Activated naive CD8-positive, alpha-beta T cell treated with anti-CD3 and anti-CD28 coated beads, Interleukin-2, amount 50 U/mL, for 16 hours (primary cell): ENCODE measurements at places on chromosomes 12 and 14.

DNA sequence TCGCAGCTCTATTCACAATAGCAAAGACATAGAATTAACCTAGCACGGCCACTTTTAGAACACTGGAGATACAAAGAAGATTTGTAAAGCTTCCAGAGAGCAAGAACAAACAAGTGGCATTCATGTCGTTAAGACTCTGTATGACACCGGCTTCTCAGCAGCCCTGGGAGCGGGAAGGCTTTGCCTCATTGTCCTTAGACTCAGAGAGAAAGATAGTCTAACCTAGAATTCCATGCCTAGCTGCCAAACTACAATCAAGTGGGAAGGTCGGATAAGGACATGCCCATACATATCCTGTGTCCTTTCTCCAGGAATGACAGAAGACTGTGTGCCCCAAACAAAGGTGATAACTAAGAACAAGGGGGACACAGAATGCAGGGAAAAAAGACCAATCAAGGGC lies 1038.3 kb downstream of the BCL11B start:
- no peak for DNase-seq

DNA sequence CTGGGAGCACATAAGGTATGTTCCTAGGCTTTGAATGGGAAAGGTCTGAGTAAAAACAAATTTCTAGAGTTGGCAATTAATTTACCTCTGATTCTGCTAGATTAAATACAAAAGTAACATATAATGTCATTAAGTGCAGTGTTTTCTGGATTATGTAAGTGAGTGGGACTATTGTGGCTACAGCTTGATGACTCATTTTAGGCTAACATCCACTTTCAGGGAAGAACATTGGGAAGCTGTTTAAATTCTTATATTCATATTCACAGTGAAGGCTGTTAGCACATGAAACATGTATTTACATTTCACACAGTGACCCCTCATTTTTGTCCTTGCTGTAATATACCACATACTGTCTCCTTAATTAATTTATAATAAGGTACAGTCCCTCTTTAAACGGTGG lies 13.2 kb upstream of the BMAL2 start:
- no peak for DNase-seq

GRCh38 chr12:79326222-79326621 lies 364.5 kb downstream of the PAWR start:
- no peak for DNase-seq

DNA sequence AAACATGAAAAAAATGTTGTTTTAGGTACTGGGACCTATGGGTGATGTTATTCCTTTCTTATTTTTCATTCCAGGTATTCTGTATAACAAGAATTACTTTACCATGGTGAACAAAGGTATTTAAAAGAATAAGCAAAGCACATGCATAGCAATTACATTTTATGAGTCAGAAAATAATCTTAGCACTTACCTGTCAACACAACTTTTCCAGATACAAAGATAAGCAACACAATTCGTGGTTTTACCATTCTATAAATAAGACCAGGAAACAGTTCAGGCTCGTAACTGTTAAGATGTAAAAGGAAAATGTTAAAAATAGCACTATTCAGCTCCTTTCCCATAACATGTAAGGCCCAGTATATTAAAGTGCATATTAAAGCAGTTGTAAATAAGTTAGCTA lies 12.3 kb upstream of the ATG14 start:
- no peak for DNase-seq

- DNase-seq, result no peak
Observed at GRCh38 chr14:89470401-89470800, 53.4 kb upstream of the FOXN3 start.

GRCh38 chr12:6135071-6135470 lies 10.6 kb upstream of the VWF start:
- no peak for DNase-seq

- DNase-seq, result no peak
Observed at GRCh38 chr14:54253195-54253947, 143.4 kb upstream of the CDKN3 start.

DNA sequence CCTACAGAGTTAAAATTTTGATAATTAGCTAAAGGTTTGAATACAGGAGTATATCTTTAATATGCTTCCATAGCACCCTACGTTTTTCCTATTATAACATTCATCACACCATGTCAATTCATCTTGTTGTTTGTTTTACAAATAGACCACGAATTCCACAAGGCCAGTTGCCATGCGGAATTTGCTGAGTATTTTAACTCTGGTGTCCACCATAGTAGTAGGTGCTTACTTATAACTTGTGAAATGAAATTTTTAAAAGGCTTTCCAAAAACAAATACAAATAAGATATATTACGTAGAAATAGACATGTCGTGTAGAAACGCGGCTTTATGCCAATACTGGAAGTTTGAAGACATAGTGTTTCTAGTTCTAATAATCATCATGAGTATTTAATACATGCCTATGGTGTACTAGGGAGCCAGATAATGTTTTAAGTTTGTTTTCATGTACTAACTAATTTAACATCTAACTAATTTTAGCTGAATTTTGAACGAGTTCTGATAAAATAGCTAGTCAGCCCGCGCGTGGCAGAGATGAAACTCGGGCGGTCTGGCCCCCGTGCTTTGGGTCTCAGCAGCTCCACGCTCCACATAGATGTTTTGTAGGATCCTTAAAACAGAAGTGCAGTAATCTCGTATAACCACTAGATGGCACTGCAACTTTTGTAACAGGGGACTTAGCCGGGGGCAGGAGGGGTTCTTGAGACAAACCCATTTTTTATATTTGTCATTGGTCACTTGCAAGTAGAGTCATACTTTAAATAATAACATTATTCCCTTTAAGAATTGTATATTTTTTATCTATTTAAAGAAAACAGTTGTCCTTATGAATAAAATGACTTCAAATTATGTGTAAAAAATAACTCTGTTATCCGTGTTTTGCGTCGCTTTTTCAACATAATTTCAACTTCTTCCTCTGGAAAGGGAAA lies 10.2 kb downstream of the CD69 start:
- DNase-seq, result no peak

DNA sequence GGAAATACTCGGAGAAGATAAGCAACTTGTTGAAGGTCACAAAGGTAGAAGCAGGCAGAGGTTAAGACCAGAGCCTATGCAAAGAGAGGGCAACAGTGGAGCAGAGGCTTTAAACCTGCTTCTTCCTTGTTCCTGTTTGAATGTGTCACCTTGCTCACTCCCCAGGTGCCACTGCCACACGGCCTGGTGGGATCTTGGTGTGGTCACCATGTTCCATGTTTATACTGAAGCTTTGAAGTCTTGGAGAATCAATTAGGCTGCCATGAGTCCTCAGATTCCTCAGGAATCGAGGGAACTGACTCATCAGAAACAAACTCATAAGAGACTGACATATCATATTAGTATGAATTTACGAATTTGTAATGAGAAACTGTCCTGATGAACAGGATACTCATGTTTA lies 46.8 kb downstream of the IQSEC3 start:
- DNase-seq, result no peak
